ENCODE measurements at places on chromosomes 7 and 10.

GRCh38 chr7:158268816-158269535 lies 318.6 kb downstream of the PTPRN2 start:
- no peak for DNase-seq

- no peak for DNase-seq
These were observed 63.5 kb downstream of the REEP3 start for GRCh38 chr10:63584725-63585035.

- no peak for DNase-seq
These were observed 130.4 kb downstream of the PRKG1 start for GRCh38 chr10:51204701-51205100.

GRCh38 chr7:44757311-44757710 lies 8.7 kb downstream of the ZMIZ2 start:
- DNase-seq: no peak

DNA sequence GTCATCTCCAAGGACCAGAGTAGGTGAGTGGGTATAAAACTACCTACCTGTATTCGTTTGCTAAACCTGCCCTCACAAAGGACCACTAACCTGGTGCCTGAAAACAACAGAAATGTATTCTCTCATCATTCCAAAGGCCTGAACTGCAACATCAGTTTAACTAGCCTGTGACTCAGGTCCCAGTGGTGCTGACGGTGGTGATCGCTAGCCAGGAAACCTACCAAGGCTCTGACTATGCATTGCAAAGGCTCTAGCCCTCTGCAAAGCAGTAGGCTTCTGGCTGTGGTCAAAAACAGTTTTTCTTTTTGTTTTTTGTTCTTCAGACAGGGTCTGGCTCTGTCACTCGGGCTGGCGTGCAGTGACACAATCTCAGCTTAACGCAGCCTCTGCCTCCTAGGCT lies 107.5 kb downstream of the NPTX2 start:
- no peak for DNase-seq

GRCh38 chr7:7943951-7944350 lies 24.6 kb upstream of the GLCCI1 start:
- no peak for DNase-seq

DNA sequence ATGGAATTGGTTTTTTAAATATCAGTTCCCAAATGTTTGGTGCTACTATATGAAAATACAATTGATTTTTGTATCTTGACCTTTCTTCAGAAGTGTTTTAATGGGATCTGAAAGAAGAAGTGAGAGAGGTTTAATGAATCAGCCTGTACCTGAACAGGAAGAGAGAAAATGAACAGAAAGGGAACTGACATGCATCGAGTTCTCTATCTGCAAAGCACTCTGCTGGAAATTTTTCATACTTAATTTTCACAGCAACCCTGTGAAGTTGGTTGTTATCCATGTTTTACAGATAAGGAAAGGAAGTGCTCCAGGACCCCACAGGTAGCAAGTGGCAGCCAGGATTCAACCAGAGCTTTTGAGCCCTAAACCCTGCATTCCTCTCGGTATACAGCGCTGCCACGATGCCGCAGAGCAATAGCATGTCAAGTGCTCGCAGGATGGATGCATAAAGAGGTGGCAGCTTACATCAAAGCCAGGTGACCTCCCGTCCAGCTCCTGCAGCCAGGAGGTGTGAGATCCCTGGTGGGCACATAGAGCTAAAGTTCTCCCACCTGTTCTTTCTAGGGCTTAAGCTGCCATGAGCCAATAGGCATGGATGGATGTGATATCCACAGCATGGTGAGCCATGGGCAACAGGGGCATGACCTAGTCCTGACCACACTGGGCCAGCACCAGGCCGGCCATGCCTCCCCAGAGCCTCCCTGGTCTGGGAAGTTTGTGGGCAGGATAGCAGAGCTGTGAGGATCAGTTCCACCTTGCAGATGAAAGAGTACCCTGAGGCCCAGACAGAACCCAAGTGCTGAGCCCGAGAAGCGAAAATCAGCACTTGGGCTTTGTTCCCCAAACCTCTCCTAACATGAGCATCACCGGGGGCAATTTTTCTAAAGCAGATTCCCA lies 57.2 kb downstream of the CALML3 start:
- DNase-seq: no peak

DNA sequence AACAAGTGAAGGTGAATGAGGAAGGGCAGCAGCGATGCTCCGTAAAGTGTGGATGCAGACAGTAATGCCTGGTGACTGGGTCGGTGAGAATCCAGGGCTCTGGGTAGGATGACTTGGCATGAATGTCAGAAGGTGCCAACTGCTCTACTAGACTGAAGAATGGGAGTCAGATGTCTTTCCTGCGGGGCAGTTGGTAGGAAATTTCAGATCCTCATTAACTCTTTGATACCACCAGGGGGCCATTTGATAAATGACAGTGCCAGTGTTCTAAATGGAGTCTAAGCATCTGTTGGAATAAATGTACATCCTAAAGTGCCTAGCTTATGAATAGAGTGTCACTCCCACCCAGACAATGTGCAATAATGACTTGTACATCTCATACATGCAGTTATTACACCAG lies 462.0 kb downstream of the GRM8 start:
- no peak for DNase-seq

GRCh38 chr10:18214691-18215563 lies 74.7 kb downstream of the CACNB2 start:
- peak; percentile 19 for DNase-seq

GRCh38 chr7:129827467-129827990 lies 125.2 kb downstream of the UBE2H start:
- DNase-seq: no peak
